8988T (cell line): ENCODE measurements at places on chromosomes 3 and 15.
A peak's percentile ranks its signal among the peaks of the same experiment; 100 is the strongest.

GRCh38 chr3:37441689-37442088 is 267.3 kb upstream of the LRRFIP2 start:
- DNase-seq, result no peak

DNA sequence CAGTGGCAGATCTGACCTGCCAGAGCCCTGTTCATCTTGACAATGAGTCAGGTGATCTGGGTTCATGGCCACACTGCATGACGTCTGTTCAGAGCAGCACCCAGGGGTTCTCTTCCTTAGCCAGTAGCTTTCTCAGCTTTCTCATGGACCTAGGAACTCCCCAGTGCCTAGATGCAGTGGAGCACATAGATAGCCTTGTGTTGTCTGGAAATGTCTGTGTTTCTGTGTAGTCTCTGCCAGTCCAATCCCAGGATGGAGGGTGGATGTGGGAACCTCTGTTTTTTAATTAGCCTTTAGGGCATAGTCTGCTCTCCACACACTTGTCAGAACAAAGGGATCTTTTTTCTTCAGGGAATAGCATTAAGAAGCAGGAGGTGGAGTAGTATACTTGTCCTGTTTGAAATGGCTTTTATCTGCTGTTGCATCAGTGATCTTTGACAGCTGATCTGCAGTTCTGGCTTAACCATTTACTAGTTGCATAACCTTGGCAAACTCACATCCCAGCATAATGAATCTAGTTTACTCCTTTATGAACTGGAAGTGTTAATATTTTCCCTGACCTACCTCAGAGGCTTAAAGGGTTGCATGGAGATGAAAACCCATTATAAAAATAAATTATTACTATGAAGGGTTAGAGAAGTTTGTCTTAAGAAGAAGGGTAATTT is 16.1 kb upstream of the CACNA1D start:
- DNase-seq, result no peak

GRCh38 chr3:126537730-126538281 is 13.9 kb downstream of the CHST13 start:
- DNase-seq, result no peak

- no peak for DNase-seq
Observed at GRCh38 chr3:196216681-196217211, 412 bp downstream of the SLC51A start.

DNA sequence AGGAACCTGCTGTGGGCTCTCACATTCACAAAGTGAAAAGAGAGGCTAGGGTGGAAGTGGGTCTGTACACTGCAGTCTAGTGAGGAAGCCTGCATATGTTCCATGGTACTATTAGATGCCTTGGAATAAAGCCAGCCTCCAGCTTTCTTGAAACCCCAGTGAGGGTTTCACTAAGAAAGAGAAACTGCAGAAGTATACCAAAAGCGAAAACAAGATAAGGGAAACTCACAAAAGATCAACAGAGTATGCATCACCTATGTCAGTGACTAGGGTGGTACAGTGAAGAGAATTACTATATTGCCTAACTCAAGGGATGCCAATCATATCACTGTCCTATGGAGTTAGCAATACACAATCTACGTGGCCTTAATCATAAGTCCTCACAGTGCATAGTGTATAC is 212.5 kb upstream of the GADL1 start:
- no peak for DNase-seq

DNA sequence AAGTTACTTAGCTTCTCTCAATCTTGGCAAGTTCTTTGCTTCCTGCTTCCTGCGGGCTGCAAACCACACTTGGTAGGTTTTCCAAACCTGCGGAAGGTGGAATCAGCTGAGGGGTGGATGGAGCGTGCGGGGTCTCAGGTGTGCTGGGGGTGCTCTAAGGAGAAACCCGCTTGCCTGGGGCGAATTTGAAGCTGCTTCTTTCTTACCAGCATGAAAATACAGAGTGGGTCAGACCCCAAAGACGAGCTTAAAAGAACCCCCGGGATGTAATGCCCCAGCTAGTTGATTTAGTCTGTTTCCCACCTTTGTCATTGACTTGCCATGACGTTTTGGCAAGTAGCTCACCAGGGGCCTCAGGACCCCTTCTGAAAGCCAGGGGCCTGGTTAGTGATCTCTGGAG is 28.8 kb upstream of the CORO2B start:
- DNase-seq, result no peak

- no peak for DNase-seq
Observed at GRCh38 chr3:60917141-60917540, 334.1 kb downstream of the FHIT start.

DNA sequence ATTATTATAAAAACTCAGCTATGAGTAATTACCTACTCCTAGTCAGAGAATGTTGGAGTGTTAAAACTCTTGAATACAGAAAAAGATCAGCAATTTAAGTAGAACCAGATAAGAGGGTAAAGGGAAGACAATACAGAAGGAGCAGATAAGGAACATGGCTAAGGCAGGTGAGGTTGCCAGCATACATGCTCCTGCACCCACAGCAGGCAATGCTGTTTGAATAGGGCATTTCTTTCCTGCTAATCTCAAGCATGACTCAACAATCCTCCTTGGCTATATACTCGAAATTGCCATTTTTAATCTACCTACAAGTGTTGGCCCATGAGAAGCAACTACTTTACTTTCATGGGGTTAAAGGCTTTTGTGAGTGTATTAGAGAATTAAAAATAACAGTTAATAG is 494.5 kb downstream of the DIPK2A start:
- no peak for DNase-seq

DNA sequence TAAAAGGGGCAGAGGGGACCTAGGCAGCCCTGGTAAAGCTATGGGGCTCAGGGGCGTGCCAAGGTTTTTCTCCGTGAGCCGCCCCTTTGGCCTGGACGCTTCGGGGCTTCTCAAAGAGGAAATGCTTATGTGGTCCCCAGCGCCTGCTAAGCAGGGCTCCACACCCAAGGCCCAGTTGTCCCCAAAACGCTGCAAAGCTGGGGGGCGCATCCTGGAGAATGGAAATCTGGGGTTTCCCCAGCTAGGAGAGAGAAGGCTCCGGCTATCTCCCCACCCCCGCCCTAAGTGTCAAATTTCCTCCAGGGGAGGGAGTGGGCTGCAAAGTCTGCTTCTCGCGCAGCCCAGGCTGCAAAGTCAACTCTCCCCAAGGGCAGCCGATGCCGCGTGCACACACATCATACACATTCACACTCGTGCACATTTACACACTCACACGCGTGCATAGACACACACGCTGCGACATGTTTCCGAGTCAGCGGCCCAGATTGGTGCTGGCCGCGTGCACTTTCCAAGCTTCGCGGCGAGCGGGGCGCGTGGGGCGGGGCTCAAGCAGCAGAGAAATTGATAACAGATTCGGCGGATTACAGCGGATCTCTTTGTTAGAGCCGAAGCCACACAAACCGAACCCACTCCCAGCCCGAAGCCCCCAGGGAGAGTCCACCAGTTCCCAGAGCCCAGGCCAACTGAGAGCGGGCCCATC is 4.5 kb downstream of the WNT5A start:
- no peak for DNase-seq

DNA sequence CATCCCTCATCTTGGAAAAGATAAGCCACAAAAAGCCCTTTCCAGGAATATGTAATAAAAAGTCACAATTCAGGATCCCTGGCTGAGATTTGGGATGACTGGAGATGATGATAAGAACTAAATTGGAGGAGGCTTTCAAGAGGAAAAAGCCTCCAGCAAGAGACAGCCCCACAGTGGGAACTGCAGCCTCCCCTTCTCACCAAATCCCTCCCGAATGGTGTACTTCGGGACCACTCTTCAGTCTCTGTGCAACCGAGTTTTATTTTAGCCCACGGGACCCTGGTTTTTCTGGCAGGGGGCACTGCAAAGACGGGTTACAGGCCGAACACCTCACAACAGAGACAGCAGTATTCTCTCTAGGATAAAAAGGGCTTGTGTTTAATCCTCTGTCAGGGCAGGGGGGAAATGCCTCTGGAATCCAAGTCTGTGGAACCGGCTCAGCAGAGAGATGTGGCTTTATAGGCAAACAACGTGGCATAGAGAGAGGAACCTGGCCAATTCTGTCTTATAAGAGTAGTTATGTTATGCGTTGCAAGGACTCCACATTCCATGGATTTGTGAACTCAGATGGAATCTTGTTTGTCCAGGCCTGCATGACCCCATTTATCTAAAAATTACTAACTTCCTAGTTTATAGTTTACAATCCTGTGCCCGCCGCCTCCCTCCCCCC is 1.2 kb upstream of the LMCD1 start:
- no peak for DNase-seq

GRCh38 chr15:31574766-31575165 is 248.1 kb downstream of the KLF13 start:
- DNase-seq, result no peak

DNA sequence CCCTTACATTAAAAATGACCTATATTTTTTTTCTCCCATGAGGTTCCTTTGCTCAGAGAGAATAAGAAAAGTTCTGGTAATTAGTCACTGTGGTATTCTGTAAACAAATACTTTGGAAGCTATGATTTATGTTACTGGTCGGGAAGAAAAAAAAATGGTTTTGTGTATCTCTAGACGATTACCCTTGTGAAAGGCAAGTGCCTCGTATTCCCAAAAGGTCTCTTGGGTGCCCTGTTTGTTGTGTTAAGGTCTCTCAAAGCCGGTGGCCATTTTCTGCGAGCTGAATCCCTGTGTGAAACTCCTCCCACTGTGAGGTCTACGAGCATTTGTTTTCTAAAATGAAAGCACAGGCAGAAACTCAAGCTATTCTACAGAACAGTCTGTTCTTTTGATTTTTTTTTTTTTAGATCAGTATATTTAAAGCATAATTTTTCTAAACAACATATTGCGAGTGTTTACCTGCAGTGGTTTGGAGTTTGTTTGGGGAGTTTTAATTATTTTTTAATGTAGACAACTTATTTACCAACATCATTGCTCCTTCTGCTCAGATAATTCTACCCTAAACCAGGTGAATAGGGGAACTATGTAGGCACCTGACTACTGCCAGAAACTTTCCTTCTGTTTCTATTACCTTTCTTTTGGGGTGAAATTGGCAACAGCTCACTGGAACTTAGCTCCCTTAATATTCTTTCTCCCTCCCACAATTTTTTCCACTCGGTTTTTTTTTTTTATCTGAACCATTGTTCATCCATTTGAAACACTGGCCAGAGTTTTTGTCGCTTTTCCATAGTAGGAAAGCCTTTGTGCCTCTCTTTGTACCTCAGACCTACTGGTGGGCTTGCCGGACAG is 44.0 kb downstream of the ZBTB38 start:
- DNase-seq, result no peak

- no peak for DNase-seq
Observed at GRCh38 chr15:85589851-85590250, 204.9 kb downstream of the KLHL25 start.

GRCh38 chr3:143671626-143672025 is 176.6 kb downstream of the SLC9A9 start:
- DNase-seq, result no peak

DNA sequence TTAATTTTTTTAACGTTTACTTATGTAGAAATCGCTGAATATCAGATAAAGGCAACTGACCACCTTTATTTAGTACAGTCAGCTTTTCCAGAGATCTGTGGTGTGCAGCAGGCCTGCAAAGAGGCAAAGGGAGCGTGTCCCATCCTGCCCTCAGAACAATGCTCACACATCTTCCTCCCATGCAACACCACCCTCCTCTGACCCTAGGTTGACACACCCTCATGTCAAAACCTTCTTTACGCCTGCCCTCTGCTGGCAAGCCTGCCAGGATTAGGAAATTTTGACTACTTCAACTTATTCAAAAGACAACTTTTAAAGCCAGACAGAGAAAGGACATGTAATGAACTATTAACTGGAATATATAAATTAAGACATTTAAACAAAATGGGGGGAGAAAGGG is 513.7 kb downstream of the FOXP1 start:
- peak; percentile 62 for DNase-seq

GRCh38 chr15:35330916-35331315 is 215.0 kb downstream of the DPH6 start:
- DNase-seq, result no peak

- no peak for DNase-seq
Observed at GRCh38 chr15:74821091-74821789, 5.2 kb upstream of the CPLX3 start.

- DNase-seq, result no peak
Observed at GRCh38 chr3:66817951-66818557, 180.1 kb upstream of the KBTBD8 start.

DNA sequence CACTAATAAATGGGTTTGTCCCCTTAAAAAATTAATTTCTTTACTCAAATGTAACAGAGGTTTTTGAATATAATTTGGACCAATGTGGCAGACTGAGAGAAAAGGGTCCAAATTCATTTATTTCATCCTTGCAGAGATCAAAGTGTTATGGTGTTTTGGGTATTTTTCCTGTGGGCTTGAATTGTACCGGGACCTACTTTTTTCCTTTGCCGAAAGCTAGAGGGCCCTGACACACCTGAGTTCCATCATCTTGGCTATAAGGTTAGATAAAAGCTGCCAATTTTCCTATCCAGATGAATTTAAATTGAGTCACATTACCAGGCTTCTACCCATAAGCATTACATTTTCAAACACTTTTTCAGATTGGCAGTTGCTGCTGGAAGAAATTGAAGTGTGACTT is 908 bp downstream of the CCNB2 start:
- no peak for DNase-seq

- DNase-seq, result peak; percentile 84
Observed at GRCh38 chr3:38634111-38634510, 15.4 kb downstream of the SCN5A start.

GRCh38 chr3:88113311-88114162 is 36.2 kb upstream of the C3orf38 start:
- DNase-seq, result peak; percentile 14

DNA sequence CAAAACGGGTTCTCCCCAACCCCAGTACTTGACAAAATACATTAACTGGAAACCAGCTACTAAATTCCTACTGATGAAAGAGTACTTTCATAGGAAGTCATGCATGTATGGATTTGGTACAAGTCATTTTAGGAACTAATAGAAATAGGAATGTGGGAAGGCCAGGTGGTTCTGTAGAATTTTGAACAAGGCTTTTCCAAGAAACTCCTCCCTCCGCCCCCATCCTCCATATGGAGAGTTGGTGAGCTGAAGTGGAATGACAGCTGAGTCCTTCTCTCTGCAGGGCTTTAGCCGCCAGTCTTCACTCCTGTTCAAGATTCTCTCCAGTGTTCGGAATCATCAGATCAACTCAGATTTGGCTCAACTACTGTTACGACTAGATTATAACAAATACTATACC is 33.2 kb downstream of the TUBGCP4 start:
- no peak for DNase-seq

GRCh38 chr15:52427804-52428203 is 100.9 kb downstream of the MYO5A start:
- no peak for DNase-seq

GRCh38 chr3:51559411-51559888 is 20.9 kb downstream of the RAD54L2 start:
- no peak for DNase-seq

- no peak for DNase-seq
Observed at GRCh38 chr3:73484656-73485248, 140.0 kb downstream of the PDZRN3 start.

- no peak for DNase-seq
Observed at GRCh38 chr3:41194701-41195100, 4.6 kb upstream of the CTNNB1 start.

GRCh38 chr3:43062564-43063040 is 43.3 kb downstream of the POMGNT2 start:
- DNase-seq, result no peak

- DNase-seq, result no peak
Observed at GRCh38 chr3:148873977-148874376, 8.9 kb downstream of the CPA3 start.
